ENCODE measurements at places on chromosomes 2 and 18.
A peak's percentile ranks its signal among the peaks of the same experiment; 100 is the strongest.

- no peak for DNase-seq
Measured at GRCh38 chr2:239903803-239904202, 121.3 kb downstream of the NDUFA10 start.

DNA sequence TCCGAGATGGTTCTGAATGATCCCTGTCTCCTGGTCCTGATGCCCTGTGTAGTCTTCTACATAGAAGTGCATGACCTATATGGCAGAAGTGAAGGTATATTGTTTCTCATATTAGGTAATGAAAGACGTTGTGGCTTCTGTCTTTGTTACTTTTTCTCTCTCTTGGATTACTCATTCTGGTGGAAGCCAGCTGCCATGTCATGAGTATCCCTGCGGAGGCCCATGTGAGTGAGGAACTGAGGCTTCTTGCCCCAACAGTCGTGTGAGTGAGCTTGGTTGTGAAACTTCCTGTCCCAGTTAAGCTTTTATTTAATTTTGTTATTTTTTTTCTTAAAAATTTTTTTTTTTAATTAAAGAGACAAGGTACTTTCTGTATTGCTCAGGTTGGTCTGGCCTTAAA is 134.7 kb downstream of the UBR3 start:
- DNase-seq: no peak

- DNase-seq: no peak
Measured at GRCh38 chr2:192413812-192414681, 219.3 kb upstream of the TMEFF2 start.

- DNase-seq: peak; percentile 28
Measured at GRCh38 chr2:121790276-121790956, 35.0 kb downstream of the TSN start.

- DNase-seq: no peak
Measured at GRCh38 chr18:75727456-75727855, 300.0 kb upstream of the SMIM21 start.

- no peak for DNase-seq
Measured at GRCh38 chr2:29607038-29607420, 314.4 kb downstream of the ALK start.

DNA sequence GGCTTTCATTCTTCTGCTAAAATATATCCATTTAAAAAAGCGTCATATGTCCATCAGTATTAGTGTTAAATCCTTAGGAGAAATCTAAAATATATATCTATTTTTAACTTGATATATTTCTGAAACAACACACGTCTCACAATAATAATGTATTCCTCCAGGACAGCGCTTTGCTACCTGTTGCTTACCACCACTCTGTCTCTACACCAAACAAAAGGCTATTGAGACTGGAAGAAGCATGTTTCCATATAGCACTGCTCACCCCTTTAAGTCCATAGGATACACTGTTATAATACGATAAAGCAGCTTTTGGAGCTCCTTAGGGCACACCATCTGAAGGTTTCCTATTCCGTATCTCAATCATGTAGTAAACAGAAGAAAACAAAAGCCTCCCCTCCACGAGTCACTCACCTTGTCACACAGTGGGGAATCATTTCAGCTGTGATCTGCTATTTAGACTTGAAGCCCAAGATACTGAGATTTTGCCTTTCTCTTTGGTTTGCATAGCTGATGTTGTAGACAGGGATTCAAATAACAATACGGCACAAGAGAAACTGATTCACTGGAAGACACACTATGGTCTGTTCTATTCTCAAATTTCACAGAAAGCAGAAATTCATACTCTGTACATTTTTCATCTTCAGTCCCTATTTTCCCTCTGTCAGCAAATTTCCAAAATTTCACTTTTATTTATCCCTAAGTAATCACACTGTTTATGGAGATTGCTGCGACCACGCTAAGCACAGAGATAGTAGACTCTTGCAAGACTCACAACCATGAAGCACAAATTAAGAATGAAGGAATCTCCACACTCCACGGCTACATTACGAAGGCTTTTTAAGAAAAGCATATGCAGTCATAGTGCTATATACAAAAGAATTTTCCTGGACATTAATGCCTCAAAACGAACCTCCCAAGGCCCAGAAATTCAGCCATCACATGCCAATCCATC is 187.1 kb downstream of the TCF4 start:
- no peak for DNase-seq

GRCh38 chr18:65919663-65920062 is 168.9 kb downstream of the CDH7 start:
- DNase-seq: no peak

GRCh38 chr18:12867441-12868123 is 16.5 kb downstream of the PTPN2 start:
- no peak for DNase-seq

- no peak for DNase-seq
Measured at GRCh38 chr18:62187543-62188510, 772 bp downstream of the RELCH start.

DNA sequence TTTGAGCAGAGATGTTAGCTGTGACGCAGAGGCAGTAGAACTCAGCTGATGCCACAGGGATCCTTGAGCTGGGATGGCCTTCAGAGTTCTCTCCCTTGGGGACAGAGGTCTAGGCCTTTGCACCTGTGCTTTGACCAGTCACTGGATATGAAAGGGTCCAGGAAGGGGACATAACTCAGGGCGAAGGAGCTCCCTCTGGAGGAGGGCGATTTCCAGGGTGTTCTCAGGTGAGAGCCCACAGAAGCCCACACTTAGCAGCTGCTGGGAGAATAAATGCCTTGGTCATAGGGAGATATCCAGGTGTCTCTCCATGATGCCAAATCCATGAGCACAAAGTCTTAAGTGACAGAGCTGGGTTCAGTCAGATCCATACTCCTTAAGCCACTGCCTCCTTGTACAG is 369.2 kb downstream of the NYAP2 start:
- DNase-seq: no peak

DNA sequence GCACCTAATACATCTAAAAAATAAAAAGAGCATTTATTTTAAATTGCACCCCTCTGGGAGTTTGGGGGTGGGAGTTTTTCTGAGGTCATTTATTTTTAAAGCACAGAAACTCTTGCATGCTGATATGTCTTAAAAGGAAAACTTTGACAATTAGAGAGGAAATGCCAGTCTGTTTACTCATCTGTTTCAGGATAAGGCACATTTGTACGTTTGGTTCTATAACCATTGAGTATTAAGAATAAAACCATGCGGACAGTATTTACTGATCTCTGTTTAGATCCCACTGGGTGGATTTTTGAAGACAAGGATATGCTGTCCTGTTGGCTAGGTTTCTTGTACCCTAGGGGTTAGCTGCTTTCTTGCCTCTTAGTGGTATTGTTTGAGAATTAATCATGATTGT is 122.9 kb downstream of the TANC1 start:
- DNase-seq: no peak

GRCh38 chr2:70986499-70987189 is 8.0 kb downstream of the TEX261 start:
- no peak for DNase-seq

- peak; percentile 82 for DNase-seq
Measured at GRCh38 chr2:105369777-105370690, 28.8 kb downstream of the FHL2 start.

GRCh38 chr2:48724278-48724677 is 31.2 kb downstream of the LHCGR start:
- no peak for DNase-seq

DNA sequence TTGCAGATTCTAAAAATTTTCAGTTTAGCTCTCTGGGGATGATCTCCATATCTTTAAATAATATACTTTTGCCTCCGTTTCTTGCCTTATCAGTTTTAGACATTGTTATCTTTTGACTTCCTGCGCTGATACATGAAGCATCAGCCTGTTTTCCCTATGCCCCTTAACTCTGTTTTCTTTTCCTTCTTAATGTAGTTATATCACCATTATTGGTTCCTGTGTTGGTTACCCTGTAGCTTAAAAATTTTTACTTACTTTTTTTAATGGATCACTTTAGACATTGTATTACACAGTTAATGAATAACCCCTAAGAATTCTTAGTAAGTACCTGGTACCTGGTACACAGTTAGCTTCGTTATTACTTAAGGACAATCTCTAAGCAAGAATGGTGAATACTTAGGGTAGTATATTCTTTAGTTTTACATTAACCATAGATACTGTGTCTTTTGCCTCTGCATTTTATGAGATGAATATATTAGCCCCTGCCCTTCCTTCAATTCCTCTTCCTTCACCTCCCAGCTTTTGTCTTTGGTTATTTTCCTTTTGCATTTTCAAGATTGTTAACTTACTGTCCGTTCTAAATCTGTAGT is 40.9 kb downstream of the BABAM2 start:
- no peak for DNase-seq
